Right atrium auricular region (tissue), 2 donors: ENCODE measurements at places on chromosomes 1 and 21.

DNA sequence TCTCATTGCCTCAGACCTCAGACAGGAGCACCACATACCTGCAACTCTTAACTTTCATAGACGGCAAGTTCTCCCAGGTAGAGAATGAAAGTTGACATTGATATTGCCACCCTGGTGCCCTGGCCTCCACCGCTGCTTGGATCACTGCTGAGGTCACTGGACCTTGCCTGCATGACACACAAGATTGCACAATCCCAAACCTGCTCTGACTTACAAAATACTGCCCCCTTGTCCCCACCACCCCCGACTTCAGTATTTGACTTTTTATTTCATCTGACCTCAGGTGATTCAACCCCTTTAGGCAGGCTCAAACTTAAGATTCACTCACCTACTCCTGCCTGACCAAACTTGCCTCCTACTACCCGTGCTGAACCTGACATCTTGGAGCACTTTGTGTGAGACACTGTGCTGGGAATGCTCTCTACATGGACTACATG is 43.1 kb upstream of the S1PR1 start:
- peak; percentile 69 for DNase-seq

DNA sequence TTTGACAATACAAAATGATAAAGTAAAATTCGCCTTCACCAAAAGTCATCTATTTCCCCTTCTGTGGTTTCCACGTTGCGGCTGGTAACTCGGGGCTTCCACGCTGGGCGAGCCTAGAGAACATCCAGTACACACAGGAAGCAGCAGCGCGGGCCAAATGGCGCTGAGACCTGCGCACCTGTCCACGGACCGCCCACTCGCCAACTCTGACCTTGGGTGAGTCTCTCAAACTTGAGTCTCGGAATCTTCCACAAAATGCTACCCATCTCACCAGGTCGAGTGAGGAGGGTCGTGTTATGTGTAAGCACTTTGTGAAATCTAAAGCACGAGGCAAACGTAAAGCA is 820 bp upstream of the TTF2 start:
- DNase-seq = no peak

GRCh38 chr1:32507021-32507420 is 32.2 kb upstream of the ZBTB8A start:
- no peak for DNase-seq

- DNase-seq = no peak
Measured at GRCh38 chr1:225415307-225415706, 12.5 kb downstream of the LBR start.

GRCh38 chr1:27348861-27349783 is 7.3 kb downstream of the SYTL1 start:
- no peak for DNase-seq
